ENCODE measurements at places on chromosomes 1 and 21.

- DNase-seq = no peak
Observed at GRCh38 chr1:82446236-82446635, 645.5 kb downstream of the ADGRL2 start.

GRCh38 chr1:235601104-235601503 lies 48.5 kb downstream of the GNG4 start:
- DNase-seq = no peak

DNA sequence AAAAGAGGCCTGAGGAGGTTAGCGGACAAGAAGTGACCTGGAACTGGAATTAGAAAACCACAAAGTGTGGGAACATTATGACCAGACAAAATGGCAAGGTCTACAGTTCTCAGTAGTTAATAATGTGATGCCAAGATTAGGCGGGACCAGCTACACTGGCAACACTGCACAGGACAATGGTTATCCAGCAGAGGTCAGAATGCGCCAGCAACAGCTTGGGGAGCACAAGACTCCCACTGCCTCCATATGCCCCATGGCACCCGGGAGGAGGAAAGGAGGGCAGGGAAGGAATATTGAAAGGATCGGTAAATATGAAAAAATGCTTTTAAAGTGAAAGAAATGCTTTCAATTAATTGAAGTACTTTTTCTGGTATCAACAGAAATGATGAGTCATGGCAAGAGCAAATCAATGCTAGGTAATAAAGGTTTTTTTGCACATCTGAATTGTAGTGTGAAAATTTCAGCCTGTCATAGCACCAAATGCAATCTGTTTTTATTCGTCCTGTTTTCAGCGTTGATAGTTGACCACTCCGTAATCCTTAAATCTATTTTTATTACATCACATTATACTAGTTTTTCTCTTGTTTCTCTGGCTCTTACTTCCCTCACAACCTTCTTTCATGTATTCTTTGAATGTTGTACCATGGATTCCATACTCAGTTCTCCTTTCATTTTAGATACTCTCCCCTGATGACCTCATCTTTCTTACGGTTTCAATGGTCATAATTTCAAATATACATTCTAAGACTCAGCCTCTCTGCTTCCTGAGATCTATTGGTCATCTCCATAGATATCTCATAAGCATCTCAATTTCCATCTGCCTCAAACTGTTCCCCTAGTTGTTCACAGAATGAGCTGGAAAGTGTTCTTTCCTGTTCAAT lies 30.7 kb downstream of the VCAM1 start:
- DNase-seq = no peak

DNA sequence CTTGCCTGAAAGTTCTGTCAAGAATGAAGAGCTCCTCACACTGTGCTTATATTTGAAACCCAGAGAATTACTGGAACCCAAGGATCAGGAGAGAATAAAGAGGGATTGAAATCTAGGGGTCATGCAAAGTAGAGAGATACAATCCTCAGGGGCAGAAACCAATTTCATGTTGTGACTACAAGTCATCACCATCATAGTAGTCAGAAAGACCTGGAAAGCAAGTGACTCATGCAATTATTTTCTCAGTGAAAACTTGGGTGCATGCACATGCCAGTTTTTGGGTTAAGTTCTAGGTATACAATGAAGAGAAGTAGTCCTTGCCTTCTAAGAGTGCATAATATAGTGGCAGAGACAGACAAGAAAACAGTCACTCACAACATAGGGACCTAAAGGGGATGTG lies 210.0 kb downstream of the ZC3H11B start:
- DNase-seq = no peak

DNA sequence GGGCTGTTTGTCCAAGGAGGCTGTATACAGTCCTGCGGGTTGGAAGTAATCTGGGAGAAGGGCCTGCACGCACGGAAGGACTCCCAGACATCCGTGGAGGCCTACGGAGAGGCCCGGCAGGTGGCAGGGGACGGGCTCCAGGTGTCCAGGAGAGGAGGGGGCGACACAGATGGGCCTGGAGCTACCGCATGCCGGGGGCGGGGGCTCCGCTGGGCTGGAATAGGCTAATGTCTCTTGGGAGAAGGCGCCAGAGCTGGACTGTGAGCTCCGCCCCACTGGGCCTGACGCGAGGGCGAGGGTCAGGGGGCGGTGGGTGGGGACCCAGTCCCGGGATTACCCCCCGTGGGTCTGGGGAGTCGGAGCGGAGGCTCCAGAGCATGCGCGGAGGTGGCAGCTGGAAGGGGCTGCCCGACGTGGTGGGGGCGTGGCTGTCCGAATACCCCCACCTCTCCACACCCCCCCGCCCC lies 659 bp downstream of the AGO1 start:
- peak; percentile 73 for DNase-seq

DNA sequence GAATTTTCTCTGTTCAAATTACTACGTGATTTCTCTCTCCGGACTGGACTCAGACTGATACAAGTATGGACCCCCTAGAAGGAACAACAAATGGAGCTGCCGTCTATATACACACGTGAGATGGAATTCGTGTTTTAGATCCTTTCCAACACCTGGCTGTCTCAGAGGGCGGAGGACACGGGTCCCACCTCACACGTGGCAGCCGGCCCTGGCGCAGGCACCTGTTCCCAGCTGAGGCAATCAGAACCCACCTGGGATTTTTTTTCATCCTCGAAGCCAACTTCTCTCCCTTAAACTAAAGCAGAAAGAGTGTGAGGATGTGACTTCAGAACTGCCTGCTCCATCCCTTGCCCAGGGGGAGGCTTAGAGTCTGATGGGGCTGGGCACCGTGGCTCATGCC lies 34.1 kb upstream of the SCCPDH start:
- DNase-seq = no peak

GRCh38 chr1:205263580-205264190 lies 35.9 kb downstream of the TMCC2 start:
- DNase-seq = no peak

DNA sequence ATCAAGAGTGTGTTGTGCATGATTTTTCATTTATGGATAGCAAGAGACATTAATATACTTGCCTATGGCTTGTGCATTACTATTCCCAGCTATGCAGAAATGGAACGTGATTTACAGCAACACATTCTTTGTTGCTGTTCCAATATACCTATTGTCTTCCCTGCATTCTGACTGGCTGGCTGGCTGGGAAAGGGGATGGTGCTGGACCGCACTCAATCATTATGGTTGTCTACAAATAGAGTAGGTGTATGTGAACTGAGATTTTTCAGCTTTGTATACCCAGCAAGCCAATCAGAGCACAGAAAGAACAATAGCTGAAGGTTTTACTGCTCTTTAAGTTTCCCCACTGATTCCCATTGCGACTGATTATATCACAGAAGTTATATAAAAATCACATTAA lies 167.5 kb downstream of the ATG4C start:
- no peak for DNase-seq

- no peak for DNase-seq
Observed at GRCh38 chr1:7688659-7689058, 82.4 kb upstream of the VAMP3 start.

- no peak for DNase-seq
Observed at GRCh38 chr1:181485287-181486097, 2.2 kb downstream of the CACNA1E start.

- DNase-seq = no peak
Observed at GRCh38 chr1:232040260-232040659, 413.7 kb downstream of the DISC1 start.

DNA sequence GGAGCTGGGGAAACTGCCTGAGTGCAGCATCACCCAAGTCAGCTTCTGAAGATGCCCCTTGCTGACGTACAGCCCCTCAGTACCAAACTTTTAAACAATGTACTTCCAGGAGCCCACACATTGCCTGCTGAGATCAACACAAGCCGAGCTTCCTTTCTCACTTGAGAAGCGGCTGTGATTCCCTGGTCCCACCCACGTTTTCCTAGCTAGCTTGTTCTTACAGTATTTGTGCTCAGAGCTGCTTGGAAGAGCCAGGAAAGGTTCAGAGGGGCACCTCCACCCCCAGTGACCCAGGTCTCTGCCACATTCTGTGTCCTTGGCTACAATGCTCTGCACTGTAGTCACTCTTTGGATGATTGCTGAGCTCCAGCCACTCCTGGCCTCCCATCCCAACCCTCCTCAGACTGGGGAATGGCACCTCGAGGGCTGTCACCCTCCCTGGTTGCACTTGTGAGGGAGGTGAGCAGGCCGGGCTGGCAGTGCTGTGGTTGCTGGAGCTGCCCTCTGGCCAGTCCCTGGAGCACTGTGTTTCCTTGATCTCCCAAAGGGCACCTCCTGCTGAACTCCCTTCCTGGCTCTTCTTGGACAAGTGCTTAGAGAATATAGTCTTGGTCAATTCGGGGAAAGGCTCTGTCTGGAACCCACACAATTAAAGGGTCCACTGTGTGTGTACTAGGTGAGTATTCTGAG lies 355.1 kb downstream of the AJAP1 start:
- no peak for DNase-seq

DNA sequence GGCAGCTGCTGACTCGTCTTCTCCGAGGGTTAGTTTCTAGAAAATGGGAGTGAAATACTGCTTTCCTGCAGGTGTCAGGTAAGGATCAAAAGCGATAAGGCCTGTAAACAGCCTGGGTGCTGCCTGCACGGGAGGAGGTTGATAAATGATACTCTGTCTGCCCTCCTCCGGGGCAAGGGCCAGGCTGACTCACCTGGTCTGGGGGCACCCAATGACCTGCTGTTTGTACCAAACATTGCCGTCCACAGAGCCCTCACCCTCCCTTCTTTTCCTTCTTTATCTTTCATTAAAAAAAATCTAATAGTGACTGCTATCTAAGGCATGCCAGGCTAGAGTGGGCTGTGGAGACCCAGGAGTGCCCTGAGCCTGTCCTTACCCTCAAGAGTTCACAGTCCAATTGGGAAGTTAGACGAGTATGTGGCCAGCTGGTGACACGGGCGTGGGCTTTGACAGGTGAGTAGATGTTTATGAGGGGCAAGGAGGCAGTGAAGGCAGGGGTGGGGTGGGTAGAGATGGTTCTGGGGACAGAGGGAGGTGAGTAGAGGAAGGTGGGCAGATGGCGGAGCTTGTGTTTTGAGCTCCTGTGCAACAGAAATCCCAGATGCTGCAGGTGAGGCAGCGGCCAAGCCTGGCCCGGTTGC lies 16.2 kb downstream of the EDN2 start:
- no peak for DNase-seq

- no peak for DNase-seq
Observed at GRCh38 chr1:5983361-5984103, 8.7 kb downstream of the NPHP4 start.
